Right renal pelvis (tissue), 4 donors: ENCODE measurements at places on chromosomes 1 and 21.

GRCh38 chr1:224044420-224044819 is 69.5 kb upstream of the FBXO28 start:
- DNase-seq = no peak

- DNase-seq = no peak
Observed at GRCh38 chr1:110243574-110243973, 33.5 kb downstream of the KCNC4 start.

GRCh38 chr1:86156566-86157455 is at the start of gene COL24A1:
COL24A1 (minus strand) TSS chr1:86156772; CDS start chr1:86156396, 376 bp downstream.
- peak; percentile 53 for DNase-seq

DNA sequence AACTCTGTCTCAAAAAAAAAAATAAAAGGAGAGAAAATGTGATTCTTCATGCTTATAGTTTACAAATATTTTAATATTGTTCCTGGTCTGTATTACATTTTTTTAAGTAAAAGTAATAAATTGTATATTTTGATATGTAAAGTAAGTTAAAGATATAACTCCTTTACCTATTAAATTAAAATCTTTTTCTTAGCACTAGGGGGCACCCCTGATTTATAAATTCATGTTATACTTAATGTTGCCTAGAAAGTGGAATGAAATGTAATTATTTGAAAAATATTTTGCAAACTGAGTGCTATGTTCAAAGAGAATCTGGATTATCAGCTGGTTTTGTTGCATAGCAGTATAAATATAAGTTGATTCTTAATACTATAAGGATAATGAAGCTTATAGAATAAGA is 49.2 kb downstream of the RALGPS2 start:
- no peak for DNase-seq
